ENCODE measurements at places on chromosomes 16 and 17.

GRCh38 chr17:77315010-77315409 lies 174.2 kb downstream of the SEC14L1 start:
- no peak for DNase-seq

DNA sequence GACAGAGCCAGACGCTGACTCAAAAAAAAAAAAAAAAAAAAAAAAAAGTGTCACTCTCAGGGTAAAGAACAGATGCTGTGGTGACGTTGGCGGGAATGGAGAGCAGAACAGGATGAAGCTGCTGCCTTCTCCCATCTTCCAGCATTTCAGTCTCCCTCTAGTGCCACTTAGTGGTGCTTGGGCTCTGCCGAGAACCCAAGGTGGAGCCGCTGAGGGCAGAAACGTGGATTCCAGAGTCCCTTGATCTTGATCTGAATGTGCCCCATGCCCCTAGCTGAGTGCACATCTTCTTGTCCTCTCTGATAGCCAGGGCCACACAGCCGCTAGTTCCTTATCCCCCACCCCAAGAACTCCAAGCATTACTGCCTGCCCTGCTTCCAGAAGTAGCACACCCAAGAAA lies 43.2 kb upstream of the FA2H start:
- no peak for DNase-seq

DNA sequence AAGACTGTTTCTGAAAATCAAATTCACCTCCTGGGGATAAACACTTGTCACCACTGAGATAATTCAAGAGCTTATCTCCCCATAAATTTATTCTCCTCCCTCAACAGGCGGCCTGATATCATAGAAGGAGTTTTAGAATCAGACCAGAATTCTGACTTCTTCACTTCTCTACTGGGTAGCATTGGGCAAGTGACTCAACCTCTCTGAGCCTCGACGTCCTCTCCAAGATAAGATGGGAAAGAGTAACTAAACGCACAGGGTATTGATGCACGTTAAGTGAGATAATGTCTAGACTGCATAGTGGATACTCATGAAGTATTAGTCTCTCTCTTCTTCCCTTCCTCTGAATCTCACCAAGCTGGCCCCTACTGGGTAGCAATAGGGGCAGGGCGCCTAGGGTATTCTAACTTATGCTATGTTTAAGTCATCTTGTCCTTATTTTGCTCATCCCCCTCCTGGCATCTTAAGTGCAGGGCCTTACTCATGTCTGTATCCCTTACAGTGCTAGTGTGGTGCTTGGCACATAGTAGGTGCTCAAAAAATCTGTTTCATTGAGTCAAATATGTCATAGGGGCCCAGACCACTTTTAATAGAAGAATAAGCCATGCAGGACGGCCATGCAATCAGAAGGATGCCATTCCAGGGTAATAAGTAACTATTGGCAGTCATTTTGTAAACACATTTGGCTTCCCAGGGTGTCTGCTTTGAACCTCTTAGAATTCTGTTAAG lies 476.4 kb upstream of the CCL2 start:
- DNase-seq: no peak

GRCh38 chr17:2170023-2170422 lies 115.1 kb downstream of the HIC1 start:
- DNase-seq: no peak
